ENCODE measurements at places on chromosomes 16 and 17.

DNA sequence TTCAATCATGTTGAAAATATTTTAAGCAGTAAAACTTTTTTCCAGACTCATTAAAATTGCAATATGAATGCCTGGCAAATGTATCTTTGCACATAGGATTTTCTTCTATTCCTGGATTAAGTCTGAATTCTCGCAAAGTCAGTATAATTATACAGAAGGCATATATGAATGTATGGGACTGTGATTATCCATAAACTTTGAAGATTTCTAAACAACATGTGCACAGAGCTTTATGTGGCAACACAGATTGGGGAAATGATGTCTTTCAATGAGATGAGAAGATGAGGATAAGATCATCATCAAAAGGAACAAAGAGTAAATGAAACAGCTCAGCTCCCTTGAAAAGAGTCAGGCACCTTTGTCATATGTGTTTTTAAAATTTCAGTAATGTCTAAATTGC lies 635.3 kb downstream of the CDH11 start:
- no peak for DNase-seq

GRCh38 chr17:9108146-9108545 lies 86.8 kb downstream of the NTN1 start:
- DNase-seq, result no peak

- no peak for DNase-seq
Measured at GRCh38 chr16:81486540-81487061, 42.0 kb downstream of the CMIP start.

DNA sequence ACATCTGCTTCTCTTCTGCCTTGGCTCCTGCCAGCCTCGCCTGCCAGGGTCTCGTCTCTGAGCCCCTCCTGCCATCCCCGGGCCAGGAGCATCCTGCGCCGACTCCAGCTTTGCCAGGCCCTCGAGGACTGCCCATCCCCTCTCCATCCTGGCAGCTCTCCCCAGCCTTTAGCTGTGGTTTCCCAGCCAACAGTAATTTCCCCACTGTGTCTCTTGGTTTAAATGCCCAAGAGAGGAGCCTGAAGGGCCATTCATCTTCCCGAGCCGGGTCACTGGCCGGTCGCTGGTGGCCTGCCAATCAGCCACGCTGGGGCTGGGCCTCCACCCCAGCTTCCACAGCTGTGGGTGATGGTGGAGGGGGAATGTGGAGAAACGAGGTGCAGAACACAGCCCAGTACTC lies 47.8 kb downstream of the MRC2 start:
- peak; percentile 67 for DNase-seq

GRCh38 chr16:85421338-85422195 lies 191.6 kb upstream of the GSE1 start:
- DNase-seq, result no peak

DNA sequence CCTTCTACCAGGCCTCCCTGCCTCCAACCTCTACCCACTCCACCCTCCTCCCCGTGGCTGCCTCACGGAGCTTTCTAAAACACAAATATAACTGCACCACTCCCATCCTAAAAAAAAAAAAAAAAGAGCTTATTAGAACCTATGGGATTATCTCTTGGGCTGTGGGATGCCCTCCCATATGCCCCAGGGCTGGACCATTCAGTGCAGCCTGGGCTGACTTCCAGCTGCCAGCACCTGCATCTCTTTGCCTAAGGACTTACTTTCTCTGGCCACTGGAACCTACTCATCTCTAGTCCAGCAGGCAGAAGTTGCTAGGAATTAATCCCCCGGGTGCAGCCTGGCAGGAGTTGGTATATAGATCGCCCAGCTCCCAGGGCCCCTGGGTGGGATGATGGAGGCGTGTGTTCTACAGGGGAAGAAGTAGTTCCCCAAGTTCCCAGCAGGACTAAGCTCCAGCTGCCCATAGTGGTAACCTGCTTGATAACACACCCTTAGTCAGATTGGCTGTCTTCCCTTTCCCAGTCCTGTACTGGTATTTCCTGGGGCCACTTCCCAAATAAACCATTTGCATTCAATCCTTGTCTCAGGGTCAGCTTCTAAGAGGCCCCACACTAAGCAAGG lies 10.3 kb downstream of the MPP3 start:
- DNase-seq, result no peak

DNA sequence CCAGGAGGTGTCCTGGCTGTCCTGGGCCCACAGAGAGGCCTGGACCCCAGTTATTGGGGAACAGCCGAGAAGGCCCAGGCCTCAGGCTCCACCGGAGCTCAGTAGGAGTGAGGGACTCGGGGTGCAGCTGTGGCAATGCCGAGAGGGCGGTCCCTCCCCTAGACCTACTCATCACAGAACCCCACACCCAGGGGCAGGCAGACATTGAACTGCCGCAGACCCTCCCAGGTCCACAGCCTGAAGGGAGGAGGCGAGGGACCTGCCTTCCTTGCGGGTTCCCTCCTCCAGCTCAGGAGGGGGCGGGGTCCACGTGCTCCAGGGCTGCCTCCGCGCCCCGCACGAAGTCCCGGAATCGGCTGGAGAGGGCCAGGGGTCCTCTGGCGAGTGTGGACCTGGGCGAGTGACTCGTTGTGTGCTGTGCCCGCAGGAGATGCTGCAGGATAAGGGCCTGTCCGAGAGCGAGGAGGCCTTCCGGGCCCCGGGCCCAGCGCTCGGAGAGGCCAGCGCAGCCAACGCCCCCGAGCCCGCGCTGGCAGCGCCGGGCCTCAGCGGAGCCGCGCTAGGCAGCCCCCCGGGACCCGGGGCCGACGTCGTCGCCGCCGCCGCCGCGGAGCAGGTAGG lies 3.9 kb downstream of the TBX4 start:
- no peak for DNase-seq

Measured in frontal cortex (tissue), 4 donors.